ENCODE measurements at places on chromosomes 4 and X.

DNA sequence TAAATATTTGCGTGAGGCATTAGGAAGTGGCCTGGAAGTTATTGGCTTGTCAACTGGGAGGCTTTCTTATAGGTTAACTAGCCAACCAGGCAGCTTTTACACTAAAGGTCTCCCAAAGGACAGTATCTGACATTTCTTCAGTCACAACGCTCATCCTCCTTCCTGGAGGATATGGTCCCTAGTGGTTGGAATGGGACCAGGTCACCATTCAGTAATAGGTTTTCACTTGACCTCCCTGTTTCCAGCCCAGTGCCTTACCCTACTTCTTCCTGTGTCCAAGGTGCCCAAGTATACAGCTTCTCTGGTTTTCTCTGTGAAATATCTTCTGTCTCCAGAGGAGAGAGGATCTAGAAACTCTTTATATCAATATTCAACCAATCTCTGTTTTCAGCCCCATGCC lies 38.5 kb downstream of the RPS6KA3 start:
- no peak for DNase-seq

DNA sequence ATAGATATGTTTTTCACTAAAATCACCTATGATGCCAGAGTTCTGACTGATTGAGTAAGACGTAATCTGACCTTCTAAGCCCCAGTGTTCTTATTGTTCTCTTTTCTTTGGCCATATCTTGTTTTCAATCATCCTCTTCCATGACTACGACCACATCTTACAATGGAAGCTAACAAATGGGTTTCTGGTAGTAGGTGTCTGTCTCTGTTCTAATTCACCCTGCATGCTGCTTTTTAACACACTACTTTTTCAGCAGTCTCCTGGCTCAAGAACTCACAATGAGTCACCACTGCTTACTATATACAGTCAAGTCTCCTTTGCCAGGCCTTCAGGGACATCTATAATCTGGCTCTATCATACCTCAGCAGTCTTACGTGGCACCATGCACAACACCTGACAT lies 146.1 kb downstream of the NEXMIF start:
- DNase-seq: no peak

GRCh38 chr4:83704786-83705185 lies 168.9 kb downstream of the GPAT3 start:
- no peak for DNase-seq

DNA sequence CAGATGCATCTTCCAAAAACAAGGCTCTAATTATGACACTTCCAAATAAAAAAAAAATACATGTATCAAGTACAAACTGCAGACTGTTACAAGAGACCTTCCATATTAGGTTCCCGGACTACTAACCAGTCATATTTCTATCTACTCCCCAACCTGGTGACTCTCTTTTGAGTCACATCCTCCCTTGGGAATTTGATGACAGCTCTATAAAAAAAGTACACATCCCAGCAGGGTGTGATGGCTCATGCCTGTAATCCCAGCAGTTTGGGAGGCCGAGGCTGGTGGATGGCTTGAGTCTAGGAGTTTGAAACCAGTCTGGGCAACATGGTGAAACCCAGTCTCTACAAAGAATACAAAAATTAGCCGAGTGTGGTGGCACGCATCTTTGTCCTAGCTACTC lies 14.9 kb downstream of the RPGR start:
- DNase-seq: no peak

- no peak for DNase-seq
Observed at GRCh38 chr4:75598390-75598789, 31.9 kb downstream of the CDKL2 start.

GRCh38 chrX:55102754-55103153 lies 13.9 kb downstream of the PAGE2 start:
- no peak for DNase-seq

- DNase-seq: no peak
Observed at GRCh38 chr4:48366611-48367010, 25.3 kb downstream of the SLAIN2 start.

DNA sequence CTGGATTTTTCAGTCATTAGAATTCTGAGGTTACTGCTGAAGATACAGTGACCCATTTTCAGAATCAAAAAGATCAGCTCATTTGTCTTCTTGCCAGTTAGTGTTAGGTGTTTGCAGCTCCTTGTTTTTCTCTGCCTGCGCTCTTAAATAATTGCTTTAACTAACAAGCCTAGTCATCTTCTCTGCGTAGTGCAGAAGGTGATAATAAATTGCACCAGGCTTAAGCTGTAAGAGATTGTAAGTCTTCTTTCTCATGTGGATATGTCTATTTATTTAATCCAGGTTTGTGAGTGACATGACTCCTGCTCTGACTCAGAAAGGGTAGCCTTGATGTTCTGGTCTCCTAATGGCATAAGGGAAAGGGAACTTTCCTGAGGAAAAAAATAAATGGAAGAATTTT lies 167.2 kb downstream of the CEP135 start:
- DNase-seq: no peak

DNA sequence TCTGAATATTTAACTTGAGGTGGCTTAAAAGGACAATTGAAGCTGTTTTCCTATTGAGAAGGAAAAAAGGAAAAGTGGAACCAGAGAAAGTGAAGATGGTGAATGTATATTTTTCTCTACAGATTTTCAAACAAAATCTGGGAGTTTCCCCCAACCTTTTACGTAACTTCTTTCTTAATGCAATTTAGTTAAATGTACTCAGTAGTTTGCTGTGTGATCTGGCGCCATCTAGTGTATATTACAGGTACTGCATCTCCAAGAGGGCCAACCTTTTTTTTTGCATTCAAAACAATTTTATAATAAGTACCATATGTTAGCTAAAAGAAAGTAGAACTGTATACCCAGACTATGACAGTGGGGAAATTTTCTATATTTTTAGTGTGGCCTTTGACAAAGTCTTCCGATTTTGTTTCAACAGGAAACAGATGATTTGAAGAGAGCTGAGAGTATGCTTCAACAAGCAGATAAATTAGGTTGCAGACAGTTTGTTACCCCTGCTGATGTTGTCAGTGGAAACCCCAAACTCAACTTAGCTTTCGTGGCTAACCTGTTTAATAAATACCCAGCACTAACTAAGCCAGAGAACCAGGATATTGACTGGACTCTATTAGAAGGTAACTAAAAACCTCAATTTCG lies 82.0 kb downstream of the PLS3 start:
- DNase-seq: no peak

- no peak for DNase-seq
Observed at GRCh38 chr4:34432706-34433105, 1811.6 kb downstream of the ARAP2 start.

DNA sequence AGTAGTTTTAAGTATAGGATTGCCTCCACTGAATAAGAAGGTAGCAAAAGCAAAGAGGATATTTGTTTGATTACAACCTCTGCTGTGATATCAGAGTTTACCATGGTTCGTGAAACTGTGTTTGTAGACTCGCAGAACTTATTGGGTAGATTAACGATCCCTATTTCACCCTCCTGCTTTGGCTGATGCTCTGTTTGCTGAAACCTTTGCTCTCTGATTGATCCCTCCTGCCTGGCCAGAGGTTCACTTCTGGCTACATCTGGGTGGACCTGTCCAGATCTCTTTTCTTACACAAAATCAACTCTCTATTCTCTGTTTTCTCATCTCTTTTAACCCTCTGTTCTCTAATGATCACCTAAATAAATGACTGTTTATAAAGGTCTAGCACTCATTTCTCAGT lies 37.9 kb upstream of the TMEM192 start:
- no peak for DNase-seq

- DNase-seq: no peak
Observed at GRCh38 chr4:185280608-185281007, 71.2 kb downstream of the SNX25 start.

GRCh38 chr4:168737806-168738172 lies 240.9 kb downstream of the PALLD start:
- DNase-seq: no peak

DNA sequence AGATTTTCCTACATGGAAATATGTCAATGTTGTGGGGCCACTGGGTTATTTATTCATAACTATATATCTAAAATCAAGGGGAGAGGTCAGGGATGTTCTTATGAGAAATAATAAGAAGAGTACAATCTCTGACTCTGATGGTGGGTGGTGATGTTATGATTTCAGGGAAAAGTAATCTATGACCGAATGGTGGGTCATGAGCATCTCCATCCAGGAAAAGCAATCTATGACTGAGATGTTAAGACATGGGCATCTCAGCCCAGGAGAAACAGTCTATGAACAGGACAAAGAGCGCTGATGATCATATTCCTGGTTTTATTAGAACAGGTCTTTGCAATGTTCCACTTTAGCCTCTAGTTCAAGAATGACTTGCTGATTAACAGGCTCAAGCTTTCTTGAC lies 137.1 kb downstream of the ARSF start:
- no peak for DNase-seq

GRCh38 chr4:7095611-7096155 lies 27.8 kb upstream of the GRPEL1 start:
- DNase-seq: no peak

DNA sequence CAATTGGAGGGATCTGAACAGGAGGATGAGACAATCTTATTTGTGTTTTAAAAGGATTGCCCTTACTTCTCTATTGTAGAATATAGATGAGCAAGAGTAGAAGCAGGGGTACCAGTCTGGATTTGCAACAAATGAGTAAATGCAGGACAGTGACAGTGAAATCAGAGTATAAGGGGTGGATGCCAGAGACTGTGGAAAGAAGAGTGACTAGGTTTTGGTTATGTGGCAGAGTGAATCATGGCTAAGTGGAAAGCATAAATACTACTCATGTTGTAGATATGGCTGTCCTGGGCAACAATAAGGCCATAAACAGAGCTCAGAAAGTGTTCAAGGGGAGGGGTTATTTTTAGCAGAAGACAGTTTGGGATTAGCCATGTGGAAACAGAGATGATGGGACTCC lies 6.0 kb upstream of the VSIG4 start:
- DNase-seq: no peak

DNA sequence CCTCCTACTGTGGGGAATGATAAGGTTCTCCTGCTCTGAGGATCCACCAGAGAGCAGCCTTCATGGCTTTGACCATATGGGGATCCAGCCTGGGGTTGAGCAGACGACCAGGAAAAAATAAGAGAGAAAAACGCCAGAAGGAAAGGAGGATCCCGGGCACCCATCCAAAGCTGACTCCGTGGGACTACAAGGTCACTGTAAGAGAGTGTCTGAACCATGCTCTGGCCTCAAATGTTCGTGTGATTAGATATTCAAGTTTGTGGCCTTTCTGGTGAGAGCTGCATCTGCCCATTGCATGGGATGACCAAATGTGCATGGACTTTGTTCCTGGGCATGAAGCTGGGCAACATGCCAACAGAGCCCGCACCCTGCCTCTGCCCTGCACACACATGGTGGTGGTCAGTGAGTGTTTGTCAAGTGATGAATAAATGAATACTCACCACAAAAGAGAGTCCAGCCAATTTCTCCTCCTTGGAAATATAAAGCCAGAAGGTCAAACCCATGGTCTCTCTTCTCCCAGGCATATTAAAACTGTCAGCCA lies 346.0 kb upstream of the GATB start:
- no peak for DNase-seq

DNA sequence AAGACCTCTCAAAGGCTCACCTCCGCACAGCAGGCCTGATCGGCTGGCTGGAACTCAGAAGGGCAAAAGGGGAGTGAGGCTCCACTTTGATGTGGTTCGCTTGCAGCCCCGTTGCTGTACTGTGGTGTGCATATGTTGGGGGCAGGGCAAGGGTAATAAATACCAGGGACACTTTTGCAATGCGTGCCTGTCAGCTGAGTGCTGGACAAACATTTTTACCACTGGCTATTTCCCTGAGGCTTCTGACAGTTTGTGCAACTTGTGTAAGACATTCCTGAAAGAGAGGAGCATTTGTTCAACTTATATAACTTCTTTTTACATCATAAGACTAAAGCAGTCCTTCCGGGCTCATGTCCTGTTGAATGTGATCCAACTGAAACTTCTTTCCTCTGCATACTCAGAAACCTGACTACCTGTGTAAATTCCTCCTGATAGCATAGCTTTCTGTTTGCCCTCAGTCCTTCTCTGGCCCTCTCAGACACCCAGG lies 82.3 kb downstream of the SPRY1 start:
- no peak for DNase-seq

DNA sequence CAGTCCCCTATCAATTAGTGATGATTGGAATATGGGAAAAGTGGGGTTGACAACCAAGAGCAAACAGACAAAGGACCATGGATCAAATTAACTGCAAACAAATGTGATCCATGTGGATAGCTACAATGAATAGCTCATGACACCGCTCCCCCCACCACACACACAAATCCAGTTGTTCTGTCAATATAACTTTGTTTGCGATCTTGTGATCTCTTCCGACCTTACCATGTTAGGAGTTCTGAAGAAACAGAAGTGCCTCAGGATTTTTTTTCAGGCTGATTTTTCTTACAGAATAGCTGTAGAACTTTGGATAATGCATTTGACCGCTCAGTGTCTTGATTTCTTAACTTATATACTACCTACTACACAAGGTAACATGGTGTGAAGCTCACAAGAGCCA lies 116.6 kb downstream of the SH2D1A start:
- no peak for DNase-seq

DNA sequence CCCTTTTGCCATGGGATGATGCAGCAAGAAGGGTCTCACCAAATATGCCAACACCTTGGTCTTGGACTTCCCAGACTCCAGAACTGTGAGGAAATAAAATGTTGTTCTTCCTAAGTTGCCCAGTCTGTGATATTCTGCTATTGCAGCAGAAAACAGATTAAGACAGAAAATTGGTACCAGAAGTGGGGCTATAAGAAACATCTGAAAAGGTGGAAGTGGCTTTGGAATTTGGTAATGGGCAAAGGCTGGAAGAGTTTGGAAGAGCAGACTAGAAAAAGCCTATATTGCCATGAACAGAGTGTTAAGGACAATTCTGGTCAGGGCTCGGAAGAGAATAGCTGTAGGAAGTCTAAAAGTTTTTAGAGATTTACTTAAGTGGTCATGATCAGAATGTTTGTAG lies 27.4 kb downstream of the CASP6 start:
- DNase-seq: no peak

DNA sequence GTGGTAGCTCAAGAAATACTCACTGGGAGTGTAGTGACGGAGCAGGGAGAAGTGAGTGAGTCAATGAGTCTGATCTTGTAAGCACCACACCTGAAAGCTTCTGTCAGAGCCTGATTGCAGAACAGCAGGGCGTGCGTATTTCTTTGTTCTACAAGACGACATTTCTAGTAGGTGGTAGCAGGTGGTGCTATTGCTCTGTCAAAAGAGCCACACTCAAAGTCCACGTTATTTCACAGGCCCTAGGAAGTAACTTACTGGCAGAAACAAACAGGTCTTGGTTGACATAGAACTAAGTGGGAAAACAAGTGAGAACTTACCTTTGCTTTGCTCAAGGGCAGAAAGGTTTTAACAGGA lies 46.4 kb upstream of the SPRY1 start:
- no peak for DNase-seq

- DNase-seq: no peak
Observed at GRCh38 chrX:5306654-5307121, 922.0 kb downstream of the NLGN4X start.

GRCh38 chrX:15564981-15565579 lies 35.7 kb downstream of the ACE2 start:
- no peak for DNase-seq

- no peak for DNase-seq
Observed at GRCh38 chr4:176778063-176778462, 14.7 kb downstream of the VEGFC start.

- no peak for DNase-seq
Observed at GRCh38 chr4:184790826-184791225, 34.9 kb downstream of the ACSL1 start.

- no peak for DNase-seq
Observed at GRCh38 chrX:19686876-19687275, 171.6 kb upstream of the MAP3K15 start.
